EH (cell line): ENCODE measurements at places on chromosomes 5 and 9.
A peak's percentile ranks its signal among the peaks of the same experiment; 100 is the strongest.

- peak; percentile 29 for DNase-seq
These were observed 234.1 kb downstream of the AUH start for GRCh38 chr9:91127653-91128052.

DNA sequence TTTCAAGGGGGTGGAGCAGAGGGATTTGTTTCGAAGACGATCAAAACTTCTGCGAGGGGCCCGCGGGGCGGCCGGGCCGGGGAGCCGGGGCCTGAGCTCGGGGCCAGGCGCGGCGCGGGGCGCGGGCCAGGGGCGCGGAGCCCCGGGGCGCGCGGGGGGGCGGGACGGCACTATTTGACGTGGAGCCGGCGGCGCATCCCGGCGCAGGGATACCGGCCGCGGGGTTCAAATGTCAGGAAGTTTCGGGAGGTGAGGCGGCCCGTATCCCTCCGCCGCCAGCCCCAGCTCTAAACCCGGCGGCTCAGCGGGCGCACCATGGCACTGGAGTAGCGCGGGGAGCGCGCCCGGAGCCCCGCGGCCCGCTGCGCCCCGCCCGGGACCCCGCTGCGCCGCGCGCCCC is at the start of gene LMX1B:
TSS of gene LMX1B (plus strand) at position 278 of the 400 bp plus-strand sequence. CDS start 522 bp downstream, outside the sequence.
- DNase-seq, result peak; percentile 50

DNA sequence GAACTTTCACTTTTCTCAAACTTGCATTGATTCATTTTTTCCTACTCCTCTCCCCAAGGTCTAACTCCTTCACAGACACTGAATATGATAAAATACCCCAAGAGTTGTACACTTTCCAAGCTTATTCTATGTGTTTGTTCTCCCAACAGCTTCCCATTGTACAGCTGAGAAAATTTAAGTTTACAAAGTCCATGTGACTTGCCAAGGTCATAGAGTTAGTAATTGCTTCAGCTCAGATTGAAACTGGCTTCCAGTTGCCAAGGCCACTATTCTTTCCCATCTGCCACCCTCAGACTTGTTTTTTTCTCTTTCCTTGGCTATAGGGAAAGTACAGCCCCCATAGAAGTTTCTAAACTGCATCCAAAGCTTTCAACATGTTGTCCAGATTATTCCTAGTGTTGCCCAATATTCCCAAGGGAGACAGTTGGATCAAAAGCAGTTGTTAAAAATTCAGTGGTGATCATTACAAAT is 34.8 kb downstream of the TNFSF8 start:
- DNase-seq, result no peak

- no peak for DNase-seq
These were observed 47.3 kb downstream of the SLC12A7 start for GRCh38 chr5:1064383-1065142.

- no peak for DNase-seq
These were observed 2.7 kb upstream of the ADAM19 start for GRCh38 chr5:157578079-157578780.

DNA sequence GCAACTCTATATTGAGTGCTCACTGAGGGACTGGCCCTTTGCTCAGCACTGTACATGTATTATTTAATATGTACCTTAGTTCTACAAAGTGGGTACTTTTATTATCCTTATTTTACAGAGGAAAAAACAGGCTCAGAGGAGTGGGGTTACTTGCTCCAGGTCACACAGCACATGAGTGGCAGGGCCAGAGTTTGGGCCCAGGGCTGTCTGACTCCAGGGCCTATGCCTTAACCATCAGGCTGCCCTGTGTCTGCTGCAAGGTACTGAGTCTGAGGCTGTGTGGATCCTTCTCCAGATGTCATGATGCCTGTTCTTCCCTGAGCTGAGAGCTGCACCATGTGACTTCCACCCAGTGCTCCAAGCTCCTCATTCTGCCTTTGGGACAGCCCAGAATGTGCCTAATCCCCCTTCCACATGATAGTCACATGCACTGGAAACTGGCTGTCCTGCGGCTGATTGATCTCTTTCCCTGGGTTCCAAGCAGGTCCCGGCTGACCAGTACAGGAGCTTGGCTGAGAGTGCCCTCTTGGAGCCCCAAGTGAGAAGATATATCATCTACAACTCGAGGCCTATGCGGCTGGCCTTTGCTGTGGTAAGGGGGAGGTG is 15.4 kb downstream of the TMEM268 start:
- DNase-seq, result no peak

DNA sequence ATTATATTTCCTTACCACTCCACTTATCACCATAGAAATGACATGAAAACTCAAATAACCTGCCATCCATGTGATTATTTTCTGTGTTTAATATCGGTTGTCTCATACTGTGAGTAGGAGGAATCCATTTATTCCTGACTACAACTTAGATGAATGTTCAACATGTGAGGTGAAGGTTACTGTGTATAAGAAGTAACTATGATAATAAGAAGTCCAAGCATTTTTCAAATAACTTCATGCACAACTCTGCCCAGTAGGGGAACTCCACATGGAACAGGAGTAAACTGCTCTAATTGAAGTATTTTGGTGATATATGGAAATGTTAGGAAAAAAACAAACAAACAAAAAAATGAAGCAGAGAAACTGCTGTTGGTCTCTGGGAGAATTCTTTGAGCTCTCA is 447.5 kb upstream of the GRIN3A start:
- DNase-seq, result no peak

DNA sequence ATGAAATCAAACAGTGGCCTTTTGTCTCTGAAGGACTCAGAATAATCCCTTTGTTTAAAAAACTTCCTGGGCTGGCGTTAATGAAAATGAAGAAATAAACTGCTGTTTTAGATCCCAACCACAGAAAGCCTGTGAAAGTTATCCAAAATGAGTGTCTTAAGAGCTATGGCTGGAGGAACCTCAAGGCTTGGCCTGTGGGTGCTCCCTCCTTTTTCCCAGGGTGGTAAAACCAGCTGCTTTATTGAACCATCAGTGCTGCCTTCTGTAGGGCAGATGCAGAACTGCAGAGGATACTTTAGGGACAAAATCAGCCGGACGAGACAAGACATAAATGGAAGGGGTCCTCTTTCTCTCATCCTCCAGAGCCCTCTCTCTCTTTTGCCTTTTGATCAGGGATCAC is 100.9 kb downstream of the SMARCA2 start:
- DNase-seq, result peak; percentile 20

DNA sequence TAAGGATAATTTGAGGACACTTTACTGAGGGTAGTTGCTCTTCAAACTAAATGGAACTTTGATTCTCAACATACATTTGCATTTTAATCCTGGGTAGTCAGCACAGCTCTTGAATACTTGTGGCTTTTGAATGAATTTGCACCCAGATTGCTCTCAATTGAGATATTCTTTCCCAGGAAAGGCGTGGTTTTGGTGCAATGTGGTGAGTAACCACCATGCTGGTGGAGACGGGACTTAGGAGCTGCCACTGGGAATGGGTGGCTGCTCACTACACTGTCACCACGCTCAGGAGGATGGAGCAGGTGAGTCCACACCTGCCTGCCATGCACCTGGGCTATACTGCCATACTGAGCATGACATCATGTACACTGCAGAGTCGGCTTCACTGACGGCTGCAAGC is 99.2 kb downstream of the IRX1 start:
- no peak for DNase-seq

DNA sequence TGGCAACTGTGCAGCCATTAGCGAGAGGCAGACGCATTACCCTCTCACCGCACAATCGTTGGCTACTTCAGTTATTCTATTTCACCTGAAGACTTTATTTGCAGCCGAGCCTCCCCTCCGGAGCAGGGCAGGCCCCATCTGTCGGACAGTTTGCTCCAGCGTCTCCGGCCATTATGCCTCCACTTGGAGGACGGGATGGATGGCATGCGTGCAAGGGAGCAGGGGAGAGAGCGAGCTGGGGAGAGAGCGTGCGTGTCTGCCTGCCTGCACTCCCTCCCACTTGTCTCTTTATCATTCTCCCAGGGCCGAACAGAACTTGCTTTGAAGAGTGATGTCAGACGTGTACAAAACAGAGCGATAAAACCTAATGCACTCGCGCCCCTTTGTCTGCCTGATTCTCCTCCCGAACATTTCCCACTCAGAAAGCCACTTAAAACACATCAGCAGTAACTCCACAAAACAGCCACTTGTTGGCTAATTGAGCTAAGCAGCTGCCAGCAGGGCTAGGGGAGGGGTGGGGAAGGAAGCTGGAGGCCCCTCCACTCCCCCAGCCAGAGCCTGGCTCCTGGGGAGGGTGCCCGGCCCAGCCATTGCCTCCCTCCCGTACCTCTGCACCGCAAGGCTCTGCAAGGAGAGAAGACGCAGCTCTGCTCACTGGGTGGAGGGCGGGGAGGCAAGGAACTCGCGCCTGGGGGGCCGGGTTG is 43.4 kb upstream of the FUBP3 start:
- peak; percentile 62 for DNase-seq

DNA sequence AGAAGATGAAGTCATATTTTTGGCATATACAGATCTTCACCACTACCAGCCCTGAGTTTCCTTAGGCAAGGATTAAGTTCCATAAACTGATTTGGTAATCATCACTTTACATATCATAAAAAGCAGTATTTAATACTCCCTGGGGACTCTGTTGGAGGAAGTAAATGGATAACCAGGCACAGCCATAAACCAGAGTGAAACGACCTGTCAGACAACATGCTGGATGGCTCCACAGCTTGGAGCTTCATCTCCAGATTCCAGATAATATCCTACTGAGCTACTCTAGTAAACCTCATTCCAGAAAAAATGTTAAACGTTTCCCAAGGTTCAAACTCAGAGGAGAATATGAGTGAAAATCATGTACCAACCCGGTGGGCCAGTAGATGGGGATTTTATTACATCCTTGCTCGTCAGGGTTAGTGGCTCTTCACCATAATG is 109.2 kb downstream of the BASP1 start:
- no peak for DNase-seq

DNA sequence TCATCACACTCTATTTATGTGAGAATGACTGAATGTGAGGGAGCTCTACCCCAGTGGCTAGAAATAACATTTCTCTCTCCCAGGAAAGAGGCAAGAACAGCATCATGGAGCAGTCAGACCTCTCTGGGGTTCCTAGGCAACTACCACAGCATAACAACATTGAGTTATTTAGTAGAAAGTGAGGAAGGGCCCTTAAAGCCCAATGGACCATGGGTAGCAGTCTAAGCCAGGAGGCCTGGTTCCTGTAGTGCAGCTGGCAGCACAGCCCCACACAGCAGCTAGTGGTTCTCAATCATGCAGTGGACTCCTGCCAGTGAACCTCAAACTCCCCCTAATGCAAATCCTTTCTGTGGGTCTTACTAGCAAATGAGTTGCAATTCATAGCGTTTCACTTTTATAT is 55.3 kb downstream of the SPEF2 start:
- no peak for DNase-seq

- no peak for DNase-seq
These were observed 353.9 kb upstream of the GRAMD2B start for GRCh38 chr5:126069329-126069728.

GRCh38 chr9:133441571-133441970 is 18.2 kb upstream of the CACFD1 start:
- no peak for DNase-seq

DNA sequence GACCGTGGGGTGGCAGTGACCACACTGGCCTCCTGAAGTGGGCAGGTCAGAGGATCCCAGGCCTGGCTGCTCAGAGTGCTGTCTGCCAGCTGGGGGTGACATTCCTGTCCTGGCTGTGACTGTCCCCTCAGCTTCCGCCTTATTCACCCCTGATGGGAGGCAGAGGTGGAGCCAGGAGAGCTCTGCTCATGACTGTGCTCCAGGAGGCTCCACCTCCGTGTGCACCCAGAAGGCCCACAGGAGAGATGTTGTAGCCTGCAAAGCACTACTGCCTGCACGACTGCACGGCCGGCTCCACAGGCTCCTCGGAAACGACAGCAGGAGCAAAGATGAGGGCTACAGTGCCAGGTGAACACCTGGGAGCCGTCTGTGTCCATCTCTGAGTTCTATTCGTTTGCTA is 60.9 kb downstream of the ROPN1L start:
- no peak for DNase-seq

DNA sequence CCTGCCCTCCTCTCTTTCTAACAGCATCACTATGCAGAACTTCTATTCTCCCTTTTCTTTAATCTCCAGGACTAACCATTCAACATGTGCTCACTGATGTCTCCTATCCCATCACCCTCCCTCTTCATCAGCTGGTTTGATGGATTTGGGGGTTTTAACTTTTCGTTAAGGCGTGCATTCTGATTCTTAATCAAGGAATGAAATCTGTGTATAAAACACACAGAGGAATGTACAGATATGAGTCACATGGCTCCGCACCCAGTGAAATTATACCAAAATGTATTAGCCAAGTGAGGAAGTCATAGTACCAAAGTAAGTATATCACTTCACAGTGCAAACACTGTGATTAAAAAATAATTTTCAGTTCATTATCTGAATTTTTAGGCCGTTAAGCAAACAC is 35.2 kb downstream of the MARCHF11 start:
- DNase-seq, result no peak
